Activated naive CD4-positive, alpha-beta T cell (primary cell): ENCODE measurements at places on chromosomes 11 and 22.

DNA sequence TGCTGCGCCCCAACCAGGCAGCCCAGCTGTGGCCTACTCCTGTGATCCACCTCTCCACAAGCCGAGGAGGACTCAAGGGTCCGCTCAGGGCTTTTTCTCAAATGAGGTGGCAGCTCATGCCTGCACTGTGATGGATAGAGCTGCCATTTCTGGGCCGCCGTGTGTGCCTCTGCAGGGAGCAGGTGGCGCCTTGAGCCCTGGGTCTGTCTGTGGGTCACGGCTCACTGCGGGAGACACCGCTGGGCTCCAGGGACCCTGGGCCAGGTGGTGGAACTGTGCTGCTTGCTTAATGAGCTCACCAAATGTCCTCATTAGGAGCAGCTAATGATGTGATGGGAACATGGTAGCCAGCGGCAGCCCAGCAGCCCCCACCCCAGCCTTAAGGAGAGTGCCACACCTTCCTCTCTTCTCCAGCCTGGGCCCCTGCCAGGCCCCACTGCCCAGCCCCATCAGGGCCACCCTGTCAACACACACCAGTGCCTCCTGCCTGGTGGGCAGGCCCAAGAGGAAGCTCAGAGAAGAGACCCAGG lies 50.8 kb downstream of the DHCR7 start:
- no peak for DNase-seq

DNA sequence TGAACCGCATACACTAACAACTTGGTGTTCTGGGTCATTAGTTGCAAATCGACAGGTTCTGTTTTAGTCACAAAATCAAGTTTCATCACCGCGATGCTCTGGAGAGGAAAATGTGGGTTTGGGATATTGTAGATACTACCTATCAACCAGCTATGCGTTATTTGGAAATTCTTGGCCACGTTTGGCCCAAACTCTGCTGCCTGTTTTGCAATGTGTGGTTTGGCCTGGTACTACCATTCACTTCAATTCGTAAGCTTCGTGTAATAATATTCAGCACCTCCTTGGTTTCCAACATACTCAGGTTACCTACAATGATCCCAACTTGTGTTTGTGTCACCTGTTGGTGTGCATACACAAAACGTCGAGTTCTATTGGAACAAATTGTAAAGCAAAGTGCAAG lies 16.2 kb upstream of the ACER3 start:
- no peak for DNase-seq

DNA sequence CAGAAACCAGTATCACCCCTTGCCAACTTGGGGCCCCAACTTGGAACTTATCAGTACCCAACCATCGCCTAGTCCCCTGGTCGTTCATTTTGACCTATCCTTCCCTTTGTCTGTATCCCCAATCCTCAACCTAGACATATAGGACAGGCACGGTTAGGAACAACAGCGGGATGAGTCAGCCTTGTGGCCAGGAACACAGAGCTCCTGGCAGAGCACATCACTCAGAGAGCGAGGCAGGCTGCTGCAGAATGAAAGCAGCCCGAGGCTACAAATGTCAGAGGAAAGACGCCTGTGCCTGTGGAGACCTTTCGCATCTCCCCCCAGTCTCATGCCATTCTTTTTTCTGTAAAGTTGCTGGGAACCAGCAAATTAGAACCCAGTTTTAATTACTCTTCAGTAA lies 14.6 kb downstream of the DKK3 start:
- no peak for DNase-seq

- DNase-seq, result no peak
Measured at GRCh38 chr11:40099426-40100161, 1359.9 kb downstream of the LRRC4C start.

GRCh38 chr22:23401910-23402274 lies 178.2 kb downstream of the IGLL1 start:
- no peak for DNase-seq

DNA sequence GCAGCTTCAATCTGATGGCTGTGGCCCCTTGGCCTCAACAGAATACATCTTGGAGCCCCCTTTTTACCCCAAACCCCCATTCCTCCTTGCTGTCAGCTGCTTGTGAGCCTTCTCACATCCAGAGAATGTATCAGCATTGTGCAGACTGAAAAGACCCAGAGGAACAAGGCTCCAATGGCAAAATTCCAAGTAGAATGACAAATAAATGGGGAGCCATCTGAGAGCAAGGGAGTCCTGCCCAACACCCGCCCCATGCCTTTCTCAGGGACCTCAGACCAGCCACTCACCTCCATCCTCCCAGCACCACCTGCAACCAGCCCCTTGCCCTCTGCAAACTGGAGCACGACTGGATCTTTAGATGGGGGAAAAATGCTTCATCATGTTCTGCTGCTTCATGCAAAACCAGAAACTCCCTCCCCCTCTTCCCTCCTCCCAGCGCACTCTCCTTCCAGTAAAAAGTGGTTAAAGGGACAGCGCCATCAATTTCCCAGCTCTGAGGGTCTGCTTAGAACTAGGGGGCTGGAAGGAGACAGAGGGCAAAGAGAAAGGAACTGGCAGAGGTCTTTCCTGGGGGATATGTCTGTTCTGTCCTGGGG lies 2.2 kb upstream of the NEFH start:
- no peak for DNase-seq
